ENCODE measurements at places on chromosomes 4 and X. TPM values are rescaled to one million over a fixed set of nuclear protein-coding genes. Genes with fewer than 3 reads are reported as not detected.

- no peaks in the 10 kb centered on the region for H3K4me1 ChIP-seq
- H3K4me3 ChIP-seq = no peak overlapping the region
- peaks cover 5% of the 10 kb centered on the region for H3K27me3 ChIP-seq
- H3K36me3 ChIP-seq = no peaks in the 10 kb centered on the region
These were observed 340.2 kb upstream of the DKK2 start for GRCh38 chr4:107376293-107376692.

DNA sequence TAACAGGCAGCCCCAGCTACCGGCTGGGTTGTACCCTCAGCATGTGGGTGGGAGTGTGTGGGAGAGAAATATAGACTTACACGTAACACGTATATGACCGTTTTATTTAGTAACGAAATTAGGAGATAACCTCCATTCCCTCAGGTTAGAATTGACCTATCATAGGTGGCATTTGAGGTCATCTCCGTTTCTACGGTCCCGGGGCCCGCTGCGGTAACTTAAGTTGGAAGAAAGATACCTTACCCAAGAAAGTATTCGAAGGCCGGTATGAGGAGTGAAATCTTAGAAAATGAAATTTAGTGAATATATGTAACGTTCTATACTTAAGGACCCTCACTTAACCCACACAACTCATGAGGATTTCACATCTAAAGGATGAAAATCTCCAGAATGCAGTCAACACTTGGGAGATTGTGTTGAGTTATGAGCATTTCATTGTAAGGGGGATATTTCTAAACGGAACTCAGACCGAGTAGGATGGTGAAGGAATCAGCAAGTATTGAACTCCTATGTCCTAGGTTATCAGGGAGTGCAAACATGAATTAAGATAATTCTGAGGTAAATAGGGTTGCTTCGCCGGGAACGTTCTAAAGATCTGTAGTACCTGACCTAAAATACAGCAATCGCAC lies 891 bp downstream of the CISD2 start:
- H3K27ac ChIP-seq = peak overlapping the region; percentile 99
- peak overlapping the region; percentile 88 for H3K4me3 ChIP-seq
- H3K27me3 ChIP-seq = no peaks in the 10 kb centered on the region
- peaks cover 51% of the 10 kb centered on the region for H3K36me3 ChIP-seq
- peaks cover 52% of the 10 kb centered on the region for H3K4me1 ChIP-seq

DNA sequence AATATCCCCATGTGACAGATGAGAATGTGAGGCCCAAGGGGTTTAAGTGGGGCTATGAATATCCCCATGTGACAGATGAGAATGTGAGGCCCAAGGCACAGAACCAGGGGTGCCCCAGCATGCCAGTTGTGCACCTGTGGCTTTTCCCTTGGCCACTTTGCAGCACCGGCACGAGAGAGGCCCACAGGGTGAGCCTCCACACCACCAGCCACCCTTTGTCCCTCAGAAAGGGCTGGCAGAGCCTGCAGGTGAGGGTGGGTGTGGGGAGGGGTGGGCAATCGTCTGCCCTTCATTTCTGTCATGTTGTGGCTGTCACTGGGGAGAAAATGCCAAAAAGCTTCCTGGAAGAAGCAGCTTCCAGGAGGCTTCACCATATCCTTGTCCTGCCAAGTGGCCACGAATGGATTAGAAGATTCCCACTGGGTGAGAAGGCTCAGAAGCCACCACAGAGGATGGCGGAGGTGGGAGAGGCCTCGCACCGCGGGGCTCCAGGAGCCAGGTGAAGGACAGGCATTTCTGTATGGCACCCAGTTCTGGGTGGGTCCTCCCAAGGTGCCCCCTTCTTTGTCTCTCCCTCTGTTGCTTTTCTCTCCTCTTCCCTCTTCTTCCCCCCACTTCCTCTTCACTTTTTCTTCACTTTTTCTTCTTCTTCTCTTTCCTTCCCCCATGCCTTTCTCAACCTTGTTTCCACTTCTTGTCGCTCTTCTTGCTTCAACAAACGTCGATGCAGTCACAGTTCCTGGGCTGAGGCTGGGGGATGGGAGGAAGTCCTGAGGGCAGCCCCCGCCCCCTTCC lies 469 bp upstream of the GPR78 start:
- H3K27ac ChIP-seq = no peak overlapping the region
- no peaks in the 10 kb centered on the region for H3K4me1 ChIP-seq
- H3K4me3 ChIP-seq = no peak overlapping the region

DNA sequence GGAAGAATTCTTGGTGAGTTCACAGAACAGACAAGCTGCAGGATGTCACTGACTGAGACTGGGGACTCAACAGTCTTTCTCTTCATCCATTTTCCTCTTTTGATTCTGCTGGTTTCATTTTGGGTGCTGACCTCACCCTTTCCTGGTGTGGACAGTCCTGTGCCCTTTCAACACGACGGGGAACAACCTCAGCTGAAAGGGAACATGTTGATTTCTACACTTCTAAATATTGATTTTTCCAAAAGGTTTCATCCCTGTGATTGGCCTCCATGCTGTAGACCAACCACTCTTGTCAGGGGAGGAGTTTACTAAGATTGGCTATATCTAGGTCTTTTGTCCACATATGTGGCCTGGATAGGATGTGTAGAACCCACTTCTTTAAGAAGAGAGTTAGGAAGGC lies 91.8 kb downstream of the SLC4A4 start:
- no peak overlapping the region for H3K4me3 ChIP-seq
- peaks cover 1% of the 10 kb centered on the region for H3K27me3 ChIP-seq
- H3K4me1 ChIP-seq = no peaks in the 10 kb centered on the region
- no peak overlapping the region for H3K27ac ChIP-seq
- H3K36me3 ChIP-seq = no peaks in the 10 kb centered on the region

DNA sequence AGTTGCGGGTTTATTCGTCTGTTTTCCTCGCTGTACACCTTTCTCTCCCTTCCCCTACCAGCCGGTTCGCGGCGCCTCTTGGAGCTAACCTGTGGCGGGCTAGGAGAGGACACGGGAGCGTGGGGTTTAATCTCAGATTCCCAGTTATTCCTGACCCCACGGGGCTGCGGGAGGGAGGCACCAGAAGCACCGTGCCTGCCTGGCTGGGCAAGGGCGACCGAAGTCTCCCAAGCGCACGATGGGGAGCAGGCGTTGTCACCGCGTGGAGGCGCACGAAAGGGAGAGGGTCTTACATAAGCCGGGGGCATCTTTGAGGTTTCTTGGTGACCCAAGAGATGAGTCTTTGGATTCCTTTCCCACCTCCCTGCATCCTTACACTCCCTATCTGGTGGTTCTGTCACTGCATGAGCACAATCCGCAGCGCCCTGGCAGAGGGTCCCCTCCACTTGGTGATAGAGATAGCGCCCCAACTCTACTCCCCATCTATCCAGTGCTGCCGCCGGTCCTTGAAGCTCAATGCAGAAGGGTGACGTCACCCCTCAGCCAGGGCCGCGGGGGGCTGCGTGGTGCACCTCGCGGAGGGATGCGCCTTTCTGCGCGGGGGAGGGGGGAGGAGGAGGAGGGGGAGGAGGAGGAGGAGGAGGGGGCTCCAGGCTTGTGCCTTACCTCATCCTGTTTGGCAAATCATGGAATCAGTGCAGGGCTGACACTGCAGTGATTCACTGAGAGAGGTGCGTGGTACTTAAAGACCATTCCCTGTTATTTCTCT lies 793 bp downstream of the TSPAN7 start:
- peak overlapping the region; percentile 77 for H3K4me3 ChIP-seq
- no peak overlapping the region for H3K27ac ChIP-seq
- peak; percentile 18 for DNase-seq
- peaks cover 6% of the 10 kb centered on the region for H3K27me3 ChIP-seq
- no peaks in the 10 kb centered on the region for H3K36me3 ChIP-seq

- peak; percentile 89 for DNase-seq
- no peaks in the 10 kb centered on the region for H3K27me3 ChIP-seq
- no peaks in the 10 kb centered on the region for H3K36me3 ChIP-seq
- H3K4me3 ChIP-seq = peak overlapping the region; percentile 76
These were observed 55.8 kb upstream of the BCOR start for GRCh38 chrX:40153345-40154249.

The ADH1B gene
- not detected for total RNA-seq

DNA sequence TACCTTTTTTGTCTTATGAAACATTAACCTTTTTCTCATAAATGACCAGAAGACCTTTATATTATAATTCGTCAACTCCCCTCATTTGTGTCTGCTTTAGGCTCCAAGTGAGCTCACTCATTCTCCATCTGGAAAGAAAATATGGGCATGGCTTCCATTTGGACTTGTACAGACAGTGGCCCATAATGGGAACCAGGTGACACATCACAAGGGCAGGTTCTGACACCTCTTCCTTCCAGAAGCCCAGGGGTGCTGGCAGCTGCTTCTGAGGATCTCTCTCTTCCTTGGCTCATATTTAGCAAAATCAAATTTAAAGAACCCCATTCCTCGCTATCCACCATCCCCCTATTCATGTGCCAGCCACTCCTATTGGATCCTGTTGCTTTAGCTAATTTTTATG lies 69.6 kb downstream of the CD38 start:
- no peak for DNase-seq
- no peaks in the 10 kb centered on the region for H3K27me3 ChIP-seq
- H3K4me3 ChIP-seq = no peak overlapping the region
- no peak overlapping the region for H3K27ac ChIP-seq
- H3K36me3 ChIP-seq = peaks cover 8% of the 10 kb centered on the region
- peaks cover 1% of the 10 kb centered on the region for H3K4me1 ChIP-seq

- DNase-seq = no peak
- H3K4me3 ChIP-seq = no peak overlapping the region
- H3K4me1 ChIP-seq = no peaks in the 10 kb centered on the region
- no peak overlapping the region for H3K27ac ChIP-seq
- peaks cover 5% of the 10 kb centered on the region for H3K27me3 ChIP-seq
These were observed 202.9 kb upstream of the BOD1L1 start for GRCh38 chr4:13830449-13830848.

DNA sequence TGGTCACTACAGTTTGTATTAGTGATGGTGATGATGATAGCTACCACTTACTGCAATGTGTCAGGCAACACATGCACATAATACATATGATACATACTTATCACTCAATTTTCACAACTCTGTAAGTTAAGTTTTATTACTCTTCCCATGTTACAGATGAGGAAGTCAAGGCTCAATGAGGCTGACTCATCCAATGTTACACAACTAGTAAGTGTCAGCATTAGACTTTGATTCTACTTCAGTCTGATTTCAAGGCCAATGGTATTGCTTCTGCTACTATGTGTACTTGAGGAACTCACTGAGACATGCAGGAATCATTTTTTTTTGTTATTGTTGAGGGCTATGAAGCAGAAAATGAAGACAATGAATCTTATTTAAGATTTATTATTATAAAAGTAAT lies 96.4 kb upstream of the TRPC5OS start:
- H3K4me3 ChIP-seq = no peak overlapping the region
- no peak for DNase-seq
- H3K4me1 ChIP-seq = no peaks in the 10 kb centered on the region
- H3K27me3 ChIP-seq = no peaks in the 10 kb centered on the region

The EFNB1 gene
- total RNA-seq = 3.1 TPM

GRCh38 chr4:141705747-141706377 lies 69.5 kb downstream of the IL15 start:
- no peaks in the 10 kb centered on the region for H3K36me3 ChIP-seq
- H3K27me3 ChIP-seq = peaks cover 1% of the 10 kb centered on the region
- no peak overlapping the region for H3K27ac ChIP-seq
- no peak overlapping the region for H3K4me3 ChIP-seq

The ZCCHC12 gene
- not detected for total RNA-seq

The ALAS2 gene
- total RNA-seq = not detected

DNA sequence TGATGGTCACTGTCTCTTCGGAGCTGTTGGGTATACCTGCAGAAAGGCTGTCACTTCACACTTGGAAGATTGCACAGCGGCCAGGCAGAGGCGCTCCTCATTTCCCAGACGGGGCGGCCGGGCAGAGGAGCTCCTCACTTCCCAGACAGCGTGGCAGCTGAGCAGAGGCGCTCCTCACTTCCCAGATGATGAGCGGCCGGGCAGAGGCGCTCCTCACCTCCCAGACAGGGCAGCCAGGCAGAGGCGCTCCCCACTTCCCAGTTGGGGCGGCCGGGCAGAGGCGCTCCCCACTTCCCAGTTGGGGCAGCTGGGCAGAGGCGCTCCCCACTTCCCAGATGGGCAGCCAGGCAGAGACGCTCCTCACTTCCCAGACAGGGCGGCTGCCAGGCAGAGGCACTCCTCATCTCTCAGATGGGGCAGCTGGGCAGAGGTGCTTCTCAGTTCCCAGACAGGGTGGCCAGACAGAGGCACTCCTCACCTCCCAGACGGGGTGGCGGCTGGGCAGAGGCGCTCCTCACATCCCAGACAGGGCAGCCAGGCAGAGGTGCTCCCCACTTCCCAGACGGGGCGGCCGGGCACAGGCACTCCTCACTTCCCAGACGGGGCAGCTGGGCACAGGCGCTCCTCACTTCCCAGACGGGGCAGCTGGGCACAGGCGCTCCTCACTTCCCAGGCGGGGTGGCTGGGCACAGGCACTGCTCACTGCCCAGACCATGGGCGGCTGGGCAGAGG lies 18.8 kb downstream of the PABPC1L2B start:
- no peaks in the 10 kb centered on the region for H3K36me3 ChIP-seq
- H3K4me3 ChIP-seq = no peak overlapping the region
- H3K27ac ChIP-seq = no peak overlapping the region
- H3K27me3 ChIP-seq = no peaks in the 10 kb centered on the region
- H3K4me1 ChIP-seq = no peaks in the 10 kb centered on the region

GRCh38 chrX:12153741-12154140 lies 15.5 kb downstream of the FRMPD4 start:
- H3K27ac ChIP-seq = no peak overlapping the region
- no peak for DNase-seq
- no peaks in the 10 kb centered on the region for H3K27me3 ChIP-seq
- no peaks in the 10 kb centered on the region for H3K4me1 ChIP-seq
- no peak overlapping the region for H3K4me3 ChIP-seq

The CPEB2 gene
- 4.1 TPM for total RNA-seq

GRCh38 chrX:41110801-41111625 lies 25.8 kb downstream of the USP9X start:
- peaks cover 7% of the 10 kb centered on the region for H3K36me3 ChIP-seq
- peak overlapping the region; percentile 82 for H3K27ac ChIP-seq
- H3K27me3 ChIP-seq = no peaks in the 10 kb centered on the region
- H3K4me3 ChIP-seq = no peak overlapping the region
- peaks cover 64% of the 10 kb centered on the region for H3K4me1 ChIP-seq

The C1QTNF7 gene
- not detected for total RNA-seq

The CCNB3 gene
- 0.51 TPM for total RNA-seq
